ENCODE measurements at places on chromosomes 4 and X.

DNA sequence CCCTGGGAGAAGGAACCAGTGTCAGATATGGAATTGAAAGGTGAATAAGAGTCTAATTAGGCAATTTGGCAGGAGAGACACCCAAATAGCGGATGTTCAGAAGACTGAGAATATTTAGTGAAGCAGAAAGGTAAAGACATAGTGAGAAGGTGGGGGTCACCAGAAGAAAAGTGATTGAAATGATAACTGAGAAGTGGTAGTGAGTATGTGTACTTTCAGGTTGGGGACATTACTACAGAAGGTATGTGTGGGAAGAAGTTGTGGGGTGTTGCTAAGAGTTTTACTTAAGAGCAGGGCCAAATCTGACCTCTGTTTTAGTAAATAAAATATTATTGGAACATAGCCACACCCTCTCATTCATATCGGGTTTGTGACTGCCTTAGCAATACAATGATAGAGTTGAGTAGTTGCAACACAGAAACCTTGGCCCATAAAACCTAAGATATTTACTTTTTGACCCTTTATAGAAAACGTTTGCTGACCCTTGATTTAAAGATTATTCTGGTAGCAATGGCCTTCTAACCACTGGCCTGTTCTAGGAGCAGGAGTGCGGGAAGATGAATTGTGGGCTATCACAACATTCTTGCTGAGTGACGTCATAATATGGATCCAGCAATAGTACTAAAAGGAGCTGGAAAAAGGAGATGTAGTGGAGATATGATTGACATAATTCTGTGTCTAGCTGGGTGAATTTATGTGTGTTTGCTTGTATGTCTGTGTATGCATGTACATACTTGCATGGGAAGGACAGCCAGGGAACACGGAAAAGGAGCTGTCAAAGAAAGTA, 115.3 kb downstream of the HS3ST1 start:
- no peak for DNase-seq

GRCh38 chrX:107451731-107452130, 2.3 kb downstream of the FRMPD3 start:
- no peak for DNase-seq

GRCh38 chr4:140078366-140078765, 75.6 kb downstream of the MAML3 start:
- no peak for DNase-seq

DNA sequence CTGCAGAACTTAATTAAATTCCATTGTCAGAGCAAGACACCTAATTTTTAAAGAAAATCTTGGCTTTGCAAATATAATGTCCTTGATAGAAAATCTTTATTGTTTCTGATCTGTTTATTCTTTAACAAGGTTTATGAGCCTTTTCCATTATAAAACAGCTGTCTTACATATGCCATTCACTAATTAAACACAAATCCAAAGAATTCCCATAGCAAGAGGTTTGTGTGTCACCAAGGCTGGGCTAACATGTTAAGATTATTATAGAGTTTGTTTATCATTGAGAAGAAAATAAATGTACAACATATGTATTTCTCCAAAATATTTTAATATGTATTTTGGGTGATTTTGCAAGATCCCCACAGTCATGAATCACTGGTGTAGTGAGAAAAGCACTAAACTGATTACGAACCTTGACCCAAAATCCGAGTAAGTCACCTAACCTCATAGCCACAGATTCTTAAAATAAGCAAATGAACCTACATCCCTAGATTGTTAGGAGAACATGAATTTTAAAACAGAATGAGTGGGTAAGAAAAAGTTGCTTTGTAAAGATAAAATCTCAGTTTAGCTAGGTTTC, 694.8 kb upstream of the INTU start:
- no peak for DNase-seq

- DNase-seq = no peak
Measured at GRCh38 chrX:13805241-13805640, 11.7 kb downstream of the GPM6B start.

GRCh38 chrX:17590892-17591740, 146.2 kb upstream of the SCML1 start:
- no peak for DNase-seq

DNA sequence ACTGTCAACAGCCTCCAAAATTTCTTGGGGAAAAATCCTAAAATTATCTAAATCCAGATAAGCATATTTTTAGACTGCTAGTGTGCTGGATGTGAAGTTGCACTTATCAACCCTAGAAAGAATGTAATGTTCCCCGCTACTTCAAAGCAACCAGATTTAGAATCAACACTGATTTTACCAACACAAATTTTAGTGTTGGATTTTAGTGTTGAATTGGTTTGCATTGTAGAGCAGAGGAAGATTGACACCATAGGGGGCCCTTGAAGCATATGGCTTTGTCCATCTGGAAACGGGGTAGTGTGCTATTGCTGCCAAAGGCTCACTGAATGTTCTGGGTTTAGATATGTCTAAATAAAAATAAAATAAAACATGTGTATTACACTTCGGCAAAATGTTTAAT, 126.3 kb upstream of the EMCN start:
- DNase-seq = no peak

DNA sequence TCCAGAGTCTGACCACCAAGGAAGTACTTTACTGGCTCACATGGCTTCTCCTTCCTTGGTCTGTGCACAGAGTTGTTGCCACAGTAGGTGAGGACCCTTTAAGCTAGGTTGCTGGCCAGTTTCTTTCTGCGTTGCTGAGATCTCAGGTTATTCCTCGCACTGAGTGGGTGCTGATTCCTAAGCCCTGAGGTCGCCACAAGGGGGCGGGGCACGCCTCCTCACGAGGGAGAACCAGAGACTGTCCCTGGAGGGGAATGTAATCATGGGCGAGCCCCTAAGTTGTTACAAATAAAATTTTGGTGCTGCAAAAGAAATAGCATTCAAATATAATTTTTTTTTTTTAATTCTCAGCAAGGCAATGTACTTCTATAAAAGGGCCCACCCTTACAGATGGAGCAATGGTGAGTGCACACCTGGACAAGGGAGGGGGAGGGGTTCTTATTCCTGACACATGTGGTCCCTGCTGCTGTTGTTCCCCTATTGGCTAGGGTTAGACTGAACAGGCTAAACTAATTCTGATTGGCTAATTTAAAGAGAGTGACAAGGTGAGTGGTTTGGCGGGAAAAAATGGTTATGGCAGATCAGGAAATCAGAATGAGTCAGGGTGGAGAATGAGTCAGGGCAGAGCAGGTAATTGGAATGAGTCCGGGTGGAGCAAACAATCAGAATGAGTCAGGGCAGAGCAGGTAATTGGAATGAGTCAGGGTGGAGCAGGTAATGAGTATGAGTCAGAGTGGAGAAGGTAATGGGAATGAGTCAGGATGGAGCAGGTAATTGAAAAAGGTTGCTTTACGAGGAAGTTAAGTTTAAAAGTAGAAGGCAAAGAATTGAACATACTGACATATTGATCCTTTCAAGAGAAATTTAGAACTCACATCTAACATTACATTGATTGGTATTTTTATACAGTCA, 107.5 kb downstream of the VSIG4 start:
- no peak for DNase-seq

DNA sequence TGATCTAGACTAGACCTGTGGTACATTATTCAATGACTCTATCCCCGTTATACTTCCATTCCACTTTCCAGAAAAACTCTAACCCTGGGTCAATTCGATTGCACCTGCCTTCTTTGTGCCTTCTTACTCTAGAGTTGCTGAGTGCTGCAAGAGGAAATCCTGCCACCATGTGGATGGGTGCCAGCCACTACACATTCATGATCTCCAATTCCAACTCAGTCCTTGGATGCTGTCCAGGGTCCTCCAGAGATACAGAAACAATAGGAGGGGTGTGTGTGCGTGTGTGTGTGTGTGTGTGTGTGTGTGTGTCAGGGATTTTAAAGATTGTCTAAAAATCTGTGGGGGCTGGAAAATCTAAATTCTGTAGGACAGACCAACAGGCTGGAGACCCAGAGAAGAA, 42.9 kb upstream of the INTS6L start:
- DNase-seq = no peak

GRCh38 chr4:153939570-153939969, 150.7 kb upstream of the SFRP2 start:
- DNase-seq = no peak

GRCh38 chrX:135740681-135741149, 27.3 kb downstream of the CT45A1 start:
- no peak for DNase-seq

- DNase-seq = no peak
Measured at GRCh38 chr4:138790706-138791340, 224.8 kb upstream of the NOCT start.

DNA sequence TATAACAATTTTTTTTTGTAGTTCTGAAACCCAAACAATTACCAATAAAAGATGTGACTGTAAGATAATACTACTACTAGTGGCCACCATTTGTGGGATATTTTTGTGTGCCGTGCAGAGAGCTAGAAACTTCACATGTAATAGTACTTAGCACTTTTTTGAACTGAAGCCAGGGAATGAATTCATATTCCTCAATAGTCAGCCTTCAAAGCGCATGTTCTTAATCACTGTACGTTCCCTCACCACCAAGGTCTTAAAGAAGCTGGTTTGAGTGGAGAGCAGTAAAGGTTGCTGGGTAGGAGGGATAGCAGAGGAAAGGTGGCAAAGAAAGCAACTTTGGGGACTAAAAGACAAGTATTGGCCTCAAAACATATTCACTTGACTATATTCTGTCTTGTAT, 9.6 kb upstream of the RUFY3 start:
- no peak for DNase-seq

GRCh38 chrX:9462456-9462855, 2.4 kb upstream of the TBL1X start:
- no peak for DNase-seq

GRCh38 chrX:85004255-85004654, 578 bp downstream of the APOOL start:
- DNase-seq = no peak

DNA sequence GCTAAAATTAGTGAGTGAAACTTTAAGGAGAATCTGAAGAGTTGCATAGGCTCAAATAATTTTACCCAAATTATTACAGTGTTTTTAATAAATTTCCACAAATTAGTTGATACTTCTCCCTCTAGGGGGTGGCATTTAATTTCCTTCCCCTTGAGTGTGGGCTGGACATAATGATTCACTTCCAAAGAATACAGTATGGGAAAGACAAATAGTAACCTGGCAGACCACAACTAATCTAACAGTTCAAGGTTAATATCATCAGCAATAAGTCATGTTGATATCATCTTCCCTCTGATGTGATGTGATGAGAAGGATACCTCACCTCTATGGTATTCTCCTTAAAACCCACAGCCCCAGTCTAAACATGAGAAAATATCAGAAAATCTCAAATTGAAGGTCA, 15.5 kb downstream of the PFKFB1 start:
- no peak for DNase-seq

DNA sequence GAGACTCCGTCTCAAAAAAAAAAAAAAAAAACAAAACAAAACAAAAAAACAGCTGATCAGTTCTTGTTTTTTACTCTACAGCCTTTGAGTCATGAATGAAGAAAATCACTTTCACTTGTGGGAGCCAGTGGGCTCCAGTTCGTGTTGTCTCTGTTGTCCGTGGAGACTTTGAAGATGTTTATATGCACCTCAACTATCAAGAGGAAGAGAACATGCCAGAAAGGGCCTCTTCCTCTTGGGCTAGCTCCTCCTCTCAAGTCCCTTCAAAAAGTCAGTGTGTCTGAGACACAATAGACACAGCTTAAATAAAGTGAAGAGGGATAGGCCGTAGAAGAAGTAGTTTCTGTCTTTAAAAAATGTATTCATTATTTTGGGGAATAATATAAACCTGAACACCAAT, 182.7 kb downstream of the KDR start:
- DNase-seq = no peak

- no peak for DNase-seq
Measured at GRCh38 chr4:45385306-45385705, 659.0 kb upstream of the GNPDA2 start.

DNA sequence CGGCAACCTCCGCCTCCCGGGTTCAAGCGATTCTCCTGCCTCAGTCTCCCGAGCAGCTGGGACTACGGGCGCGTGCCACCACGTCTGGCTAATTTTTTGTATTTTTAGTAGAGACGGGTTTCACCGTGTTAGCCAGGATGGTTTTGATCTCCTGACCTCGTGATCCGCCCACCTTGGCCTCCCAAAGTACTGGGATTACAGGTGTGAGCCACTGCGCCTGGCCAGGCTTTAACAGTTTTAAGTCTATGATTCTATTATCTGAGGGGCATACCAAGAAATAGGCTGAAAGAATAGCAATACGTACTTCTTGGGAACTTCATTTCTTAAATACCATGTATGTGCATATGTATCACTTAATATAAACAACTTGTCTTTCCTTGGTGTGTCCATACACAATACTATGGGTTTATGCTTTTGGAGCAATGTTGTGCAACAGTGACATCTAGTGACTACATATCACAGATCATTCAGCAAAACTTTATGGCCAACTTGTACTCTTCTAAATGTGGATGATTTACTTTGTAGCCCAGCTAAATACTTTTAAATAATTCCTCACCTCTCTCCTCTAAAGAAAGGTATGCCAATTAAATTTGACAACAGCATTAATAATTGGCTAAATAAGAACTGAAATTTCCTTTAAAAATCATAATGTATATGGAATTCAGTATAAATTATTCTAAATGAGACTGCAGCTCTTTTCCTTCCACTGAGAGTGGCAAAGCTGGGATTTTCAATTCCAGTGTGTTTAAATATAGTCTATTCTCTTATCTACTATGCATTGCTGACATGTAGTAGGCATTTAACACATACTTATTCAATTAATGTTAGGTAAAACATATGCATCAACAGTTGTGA, 10.4 kb downstream of the SLC9B1 start:
- DNase-seq = no peak

- no peak for DNase-seq
Measured at GRCh38 chr4:113849771-113850170, 88.2 kb upstream of the CAMK2D start.

GRCh38 chr4:169068423-169068822, 58.4 kb upstream of the CBR4 start:
- DNase-seq = no peak

DNA sequence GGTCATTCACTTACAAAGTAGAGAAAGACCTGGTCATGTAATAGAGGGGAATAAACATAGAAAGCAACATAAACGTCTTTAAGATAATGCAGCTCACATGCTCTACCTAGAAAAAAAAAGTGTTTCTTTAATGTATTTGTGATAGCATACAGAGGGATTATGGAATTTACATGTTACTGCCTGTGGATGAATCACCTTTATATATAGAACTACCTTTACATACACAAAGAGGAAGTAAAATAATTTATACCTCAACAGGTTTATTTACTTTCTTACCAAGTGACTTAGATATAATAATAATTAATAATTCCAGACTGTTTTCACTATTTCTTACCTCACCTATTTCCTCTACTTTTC, 81.5 kb downstream of the PPP3CA start:
- DNase-seq = no peak

GRCh38 chr4:22356987-22357596, 158.8 kb downstream of the ADGRA3 start:
- no peak for DNase-seq

DNA sequence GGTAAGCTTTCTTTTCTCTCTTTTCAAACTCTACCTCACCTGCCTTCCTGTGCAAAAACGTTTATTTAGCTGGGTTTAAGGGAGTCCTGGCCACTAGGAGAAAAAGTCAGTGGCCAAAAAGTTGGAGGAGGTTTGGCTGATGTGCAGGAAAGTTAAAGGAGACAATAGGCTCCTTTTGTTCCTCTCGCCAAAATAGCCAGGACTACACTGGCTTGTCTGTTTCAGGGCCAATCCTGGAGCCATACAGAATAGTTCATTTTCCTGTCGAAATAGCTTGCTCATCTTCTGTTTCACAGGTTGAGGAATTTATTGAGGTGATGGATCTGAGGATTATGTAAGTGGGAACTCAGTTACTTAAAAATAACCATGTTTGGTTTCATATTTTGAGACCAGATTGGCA, 423 bp downstream of the HEPH start:
- DNase-seq = no peak

GRCh38 chr4:185068837-185069236, 50.5 kb downstream of the HELT start:
- DNase-seq = no peak

Data from ascending aorta (tissue), 2 donors.